ENCODE measurements at places on chromosomes 2 and 18.

GRCh38 chr2:12579018-12579417, 137.7 kb upstream of the TRIB2 start:
- no peak for DNase-seq

- DNase-seq: no peak
Measured at GRCh38 chr2:220166616-220167015, 539.2 kb downstream of the SLC4A3 start.

- no peak for DNase-seq
Measured at GRCh38 chr2:149191915-149192314, 138.5 kb upstream of the LYPD6 start.

DNA sequence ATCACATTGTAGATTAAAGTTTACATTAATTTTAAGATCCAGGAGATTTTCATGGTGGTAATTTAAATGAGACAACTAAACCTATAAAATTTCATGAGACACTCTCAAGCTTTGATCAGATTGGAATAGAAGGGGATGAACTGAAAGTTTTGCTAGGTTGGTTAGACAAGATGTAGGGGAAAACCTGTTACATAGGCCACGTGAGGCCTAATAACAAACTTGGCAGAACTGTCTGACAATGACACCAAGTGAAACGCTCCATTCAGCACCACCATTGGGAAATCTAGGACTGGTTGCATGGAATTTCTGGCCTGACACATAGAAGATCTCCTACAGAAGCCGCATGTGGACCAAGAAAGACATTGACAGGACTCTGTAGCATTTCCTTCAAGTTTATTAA, 87.8 kb upstream of the SLC39A10 start:
- no peak for DNase-seq

DNA sequence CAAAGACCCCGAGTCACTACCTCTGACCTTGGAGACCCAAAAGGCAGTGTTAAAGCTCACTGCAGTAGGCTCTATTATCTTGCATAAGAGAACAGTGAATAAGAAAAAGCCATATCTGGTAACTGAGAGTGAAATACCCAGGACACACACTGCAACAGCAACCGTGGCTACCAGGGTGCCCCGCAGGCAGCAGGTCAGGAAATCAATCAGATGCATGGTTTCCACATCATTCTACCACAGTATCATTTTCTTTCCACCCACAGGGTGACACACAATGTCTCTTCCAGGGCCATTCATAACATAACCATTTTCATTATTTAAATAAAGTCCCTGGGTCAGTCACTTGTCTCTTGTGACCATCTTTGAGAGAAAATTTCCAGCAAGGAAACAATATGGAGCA, 131.3 kb downstream of the CCBE1 start:
- no peak for DNase-seq

GRCh38 chr2:19810148-19810547, 91.6 kb downstream of the TTC32 start:
- DNase-seq: no peak

- no peak for DNase-seq
Measured at GRCh38 chr2:161055289-161055688, 104.9 kb upstream of the TANK start.

GRCh38 chr18:48782381-48782861, 168.3 kb downstream of the SMAD7 start:
- DNase-seq: no peak

GRCh38 chr18:11901826-11902438, 6.2 kb downstream of the MPPE1 start:
- DNase-seq: no peak

DNA sequence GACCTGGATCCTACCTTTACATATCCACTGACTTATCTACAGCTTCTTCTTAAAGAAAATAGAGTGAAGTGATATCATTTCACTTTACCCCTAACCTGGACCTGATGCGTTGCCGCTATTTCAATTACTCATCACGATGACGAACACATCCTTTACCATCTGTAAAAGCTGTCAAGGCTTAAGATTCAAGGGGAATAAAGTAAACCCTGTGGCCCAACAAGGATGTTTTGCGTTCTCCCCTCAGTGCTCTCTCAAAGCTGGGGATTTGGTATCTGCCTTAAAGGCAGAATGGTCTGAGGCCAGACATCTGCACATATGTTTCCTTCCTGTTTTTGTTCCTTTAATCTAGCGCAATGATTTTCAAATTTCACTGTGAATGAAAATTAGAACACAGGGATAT, 100.1 kb upstream of the KLF7 start:
- no peak for DNase-seq

GRCh38 chr2:43288417-43289305, 62.3 kb upstream of the ZFP36L2 start:
- DNase-seq: no peak

DNA sequence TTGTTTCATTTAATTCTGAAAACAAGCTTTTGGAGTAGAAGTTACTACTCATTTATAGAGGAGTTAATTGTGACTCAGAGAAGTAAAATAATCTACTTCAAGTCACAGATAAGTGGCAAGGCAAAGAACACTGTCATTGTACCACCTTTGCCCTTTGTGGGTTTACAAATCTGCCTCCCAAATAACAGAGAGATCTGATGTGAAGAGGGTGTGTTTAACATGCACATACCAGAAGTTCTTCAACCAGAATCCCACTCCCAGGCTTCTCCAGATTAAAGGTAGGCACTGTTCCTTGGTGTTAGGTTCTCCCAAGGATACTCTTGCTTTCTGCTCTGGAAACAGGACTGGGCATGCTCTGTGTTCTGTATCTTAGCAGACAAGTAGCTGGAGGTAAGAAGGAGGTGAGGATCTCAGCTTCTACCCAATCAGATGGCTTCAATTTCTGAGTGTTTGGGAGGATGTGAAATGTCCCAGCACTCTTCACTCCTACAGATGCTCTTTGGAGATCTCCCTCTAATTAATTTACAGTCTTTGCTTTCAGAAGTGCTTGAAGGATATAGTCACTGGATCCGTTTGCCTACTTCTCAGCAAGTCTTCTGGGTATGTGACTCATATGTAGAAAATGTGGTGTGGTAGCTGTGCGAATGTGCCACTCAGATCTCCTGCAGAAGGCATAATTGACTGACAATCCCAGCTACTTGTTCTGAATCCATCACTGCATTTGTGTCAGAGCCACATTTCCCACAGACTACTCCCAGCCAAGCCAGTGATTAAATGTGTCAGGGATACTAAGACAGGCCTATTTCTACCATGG, 111.1 kb downstream of the KLHL14 start:
- DNase-seq: no peak

GRCh38 chr2:227799202-227799601, 14.4 kb upstream of the CCL20 start:
- no peak for DNase-seq

GRCh38 chr2:28068527-28068926, 178.0 kb downstream of the BABAM2 start:
- no peak for DNase-seq

GRCh38 chr2:134073023-134073422, 180.8 kb upstream of the MGAT5 start:
- no peak for DNase-seq

- no peak for DNase-seq
Measured at GRCh38 chr2:240638512-240639160, 13.4 kb downstream of the GPR35 start.

- DNase-seq: no peak
Measured at GRCh38 chr2:234569776-234570430, 73.0 kb upstream of the ARL4C start.

GRCh38 chr18:79329786-79330185, 65.9 kb upstream of the NFATC1 start:
- no peak for DNase-seq

DNA sequence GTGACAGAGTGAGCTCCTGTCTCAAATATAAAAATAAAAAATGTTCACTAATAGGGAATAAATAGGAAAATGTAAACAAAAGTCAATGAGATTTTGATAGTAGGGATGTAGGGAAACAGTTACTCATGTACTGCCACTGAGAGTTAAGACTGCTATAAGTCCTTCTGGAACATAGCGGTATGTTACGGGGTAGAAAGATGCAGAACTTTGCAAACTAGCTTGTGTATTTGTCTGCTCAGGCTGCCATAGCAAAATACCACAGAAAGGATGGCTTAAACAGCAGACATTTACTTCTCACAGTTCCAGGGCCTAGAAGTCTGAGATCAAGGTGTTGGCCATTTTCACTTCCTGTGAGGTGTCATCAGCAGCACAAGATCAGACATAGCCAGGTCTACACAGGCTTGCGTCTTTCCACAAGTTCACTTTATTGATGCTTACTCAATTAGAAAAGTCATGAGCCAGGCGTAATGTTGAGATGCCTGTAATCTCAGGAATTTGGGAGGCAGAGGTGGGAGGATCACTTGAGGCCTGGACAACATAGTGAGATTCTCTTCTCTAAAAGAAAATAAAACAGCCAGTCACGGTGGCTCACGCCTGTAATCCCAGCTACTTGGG, 8.8 kb downstream of the TXNDC2 start:
- DNase-seq: no peak

DNA sequence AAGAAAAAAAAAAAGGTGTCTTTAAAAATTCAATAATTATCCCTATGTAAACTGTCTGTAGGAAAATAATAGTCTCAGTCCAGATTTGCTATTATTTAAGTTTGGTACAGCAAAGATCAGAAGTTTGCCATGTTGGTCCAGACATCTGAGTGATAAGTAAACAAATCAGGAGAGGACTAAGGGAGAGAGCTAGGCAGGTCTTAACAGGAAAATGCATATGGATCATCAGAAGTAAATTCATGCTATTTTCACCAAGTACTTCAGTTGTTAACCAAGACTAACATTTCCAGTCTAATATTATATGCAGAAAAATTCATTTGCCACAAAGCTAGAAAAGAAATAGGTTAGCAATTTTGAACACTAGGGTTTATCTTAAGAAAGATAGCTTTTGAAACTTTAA, 95.0 kb upstream of the STK17B start:
- DNase-seq: no peak

DNA sequence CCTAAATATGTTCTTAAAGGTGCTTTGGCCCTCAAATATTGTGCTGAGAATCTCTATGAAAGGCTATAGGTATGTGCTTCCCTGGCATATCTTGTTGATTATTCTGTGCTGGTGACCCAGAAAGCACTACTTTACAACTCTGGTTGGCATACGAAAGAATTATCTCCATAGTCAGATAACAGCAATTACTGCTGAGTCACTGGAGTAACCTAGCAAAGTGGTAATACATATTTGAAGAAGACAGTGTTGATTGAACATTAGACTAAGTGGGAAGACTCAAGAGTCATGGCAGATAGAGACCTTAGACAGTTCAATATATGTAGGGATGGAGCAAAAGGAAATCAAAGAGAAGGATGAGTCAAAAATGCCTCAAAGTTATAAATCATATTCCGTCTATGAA, 1978.5 kb upstream of the LRRTM1 start:
- DNase-seq: no peak

- DNase-seq: no peak
Measured at GRCh38 chr2:128486640-128487375, 168.1 kb upstream of the HS6ST1 start.

Measured in T follicular helper cell (primary cell).